ENCODE measurements at places on chromosomes 1 and 21. TPM values are rescaled to one million over a fixed set of nuclear protein-coding genes. Genes with fewer than 3 reads are reported as not detected.

Gene GJA5
- 37.3 TPM for total RNA-seq

Gene CHIA
- total RNA-seq = not detected

Gene USP16
- total RNA-seq = 45.6 TPM

Gene MRPL39
- total RNA-seq = 66.2 TPM

Gene CELA3B
- not detected for total RNA-seq

Gene RAB42
- 0.46 TPM for total RNA-seq

Gene IVL
- not detected for total RNA-seq

Gene C8B
- total RNA-seq = not detected

Gene GRIK3
- not detected for total RNA-seq

Gene SAMD13
- total RNA-seq = 9.6 TPM

DNA sequence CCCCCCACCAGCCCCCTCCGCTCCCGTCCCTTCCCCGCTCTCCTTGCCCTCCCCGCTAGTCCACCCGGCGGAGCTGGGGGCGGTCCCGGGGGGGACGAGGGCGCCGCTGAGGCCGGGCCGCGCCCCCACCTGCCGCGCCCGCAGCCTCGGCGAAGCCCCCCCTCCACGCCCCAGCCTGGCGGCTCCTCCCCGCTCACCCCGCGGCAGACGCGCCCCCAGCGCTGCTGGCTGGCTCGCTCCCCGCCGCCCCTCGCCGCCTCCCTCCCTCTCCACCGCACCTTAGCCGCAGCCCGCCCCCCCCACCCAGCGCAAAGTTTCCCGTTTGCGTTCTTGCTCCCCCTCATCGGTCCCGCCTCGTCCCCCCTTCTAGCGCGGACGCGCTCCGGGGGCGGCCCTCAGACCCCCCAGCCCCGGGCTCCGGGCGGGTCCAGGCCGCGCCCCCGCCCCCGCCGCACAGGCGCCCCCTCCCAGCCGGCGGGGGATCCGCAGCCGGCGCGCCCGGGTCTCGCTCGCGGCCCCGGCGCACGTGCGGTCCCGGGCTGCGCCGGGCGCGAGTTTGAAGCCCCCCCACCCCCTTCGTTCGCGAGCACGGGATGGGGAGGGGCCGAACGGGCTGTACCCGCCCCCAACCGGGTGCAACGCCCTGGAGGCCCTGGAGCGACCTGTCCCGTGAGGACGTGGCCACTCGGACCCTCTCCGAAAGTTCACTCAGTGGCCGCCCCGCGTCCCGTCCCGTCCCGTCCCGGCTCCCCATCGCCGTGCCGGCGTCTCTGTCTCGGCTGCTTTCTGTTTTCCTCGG is 623 bp downstream of the PTPRF start:
- DNase-seq = no peak

- no peak for DNase-seq
Measured at GRCh38 chr1:145806844-145807243, 17.1 kb downstream of the RNF115 start.

GRCh38 chr1:55457874-55458273 is 242.7 kb upstream of the USP24 start:
- no peak for DNase-seq

- DNase-seq = no peak
Measured at GRCh38 chr1:221743416-221744208, 1.7 kb upstream of the DUSP10 start.

DNA sequence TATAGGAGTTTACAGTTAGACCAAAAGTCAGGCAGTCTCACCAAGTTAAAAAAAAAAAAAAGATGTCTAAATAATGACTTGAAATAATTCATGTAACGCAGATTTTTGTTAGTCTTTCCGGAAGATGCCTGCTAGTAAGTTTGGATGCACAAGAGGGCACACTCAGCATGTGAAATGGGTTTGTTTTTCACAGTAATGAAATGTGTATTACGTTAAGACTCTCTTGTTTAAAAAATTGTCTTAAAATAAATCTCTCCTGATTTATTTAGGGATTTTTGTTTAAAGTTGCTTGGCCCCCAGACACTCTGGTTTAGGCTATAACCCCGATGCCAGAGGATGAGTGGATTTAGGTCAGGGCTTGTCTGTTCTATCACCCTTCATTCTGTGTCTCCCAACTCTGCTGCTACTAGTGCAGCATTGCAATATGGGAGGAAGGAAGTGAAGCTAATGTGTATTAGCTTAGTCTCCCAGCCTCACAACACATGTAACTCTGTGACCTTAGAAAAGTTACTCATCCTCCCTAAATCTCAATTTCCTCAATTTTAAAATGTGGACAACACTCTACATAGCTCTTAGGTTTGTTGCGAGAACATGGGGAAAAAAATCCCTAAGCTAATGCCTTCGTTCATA is 25.7 kb downstream of the CTH start:
- no peak for DNase-seq

DNA sequence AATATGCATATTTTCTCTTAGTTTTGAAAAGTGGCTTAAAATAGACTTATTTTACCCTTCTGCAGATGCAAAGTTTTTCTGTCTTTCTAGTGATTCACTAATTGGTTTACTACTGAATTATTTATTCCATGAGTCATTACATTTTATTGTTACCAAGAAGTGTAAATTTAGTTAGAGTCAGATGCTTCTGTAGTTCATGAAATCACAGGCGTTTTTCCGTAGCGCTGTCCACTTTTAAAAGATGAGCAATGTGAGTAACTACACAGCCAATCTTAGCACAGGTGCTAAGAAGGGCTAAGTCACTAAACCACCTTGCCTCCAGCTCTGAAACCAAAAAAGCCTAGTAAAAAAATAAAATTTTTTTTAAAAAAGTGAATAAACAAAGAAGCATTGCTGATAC is 24.7 kb downstream of the RGS13 start:
- no peak for DNase-seq

DNA sequence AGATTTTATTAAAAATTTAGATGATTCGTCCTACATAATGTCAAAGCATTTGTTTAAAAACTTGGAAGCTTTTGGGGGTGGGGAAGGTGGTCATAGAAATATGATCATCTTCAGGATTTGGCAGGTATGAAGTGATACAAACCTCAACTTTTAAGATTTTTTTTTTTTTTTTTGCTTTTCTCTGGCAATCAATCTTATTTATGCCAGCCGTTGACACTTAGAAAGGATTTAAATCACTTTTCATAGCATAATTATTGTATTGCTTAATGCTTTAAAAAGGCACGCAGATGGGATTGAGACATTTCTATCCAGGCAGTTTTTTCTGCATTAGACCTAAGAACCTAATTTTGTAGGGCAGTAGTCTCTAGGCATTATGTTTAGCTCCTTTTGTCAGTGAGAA is 19.7 kb downstream of the MRPS6 start:
- DNase-seq = no peak

GRCh38 chr21:38628349-38628748 is 130.1 kb upstream of the ERG start:
- DNase-seq = no peak

GRCh38 chr1:67952071-67952470 is 98.4 kb downstream of the DIRAS3 start:
- DNase-seq = no peak

DNA sequence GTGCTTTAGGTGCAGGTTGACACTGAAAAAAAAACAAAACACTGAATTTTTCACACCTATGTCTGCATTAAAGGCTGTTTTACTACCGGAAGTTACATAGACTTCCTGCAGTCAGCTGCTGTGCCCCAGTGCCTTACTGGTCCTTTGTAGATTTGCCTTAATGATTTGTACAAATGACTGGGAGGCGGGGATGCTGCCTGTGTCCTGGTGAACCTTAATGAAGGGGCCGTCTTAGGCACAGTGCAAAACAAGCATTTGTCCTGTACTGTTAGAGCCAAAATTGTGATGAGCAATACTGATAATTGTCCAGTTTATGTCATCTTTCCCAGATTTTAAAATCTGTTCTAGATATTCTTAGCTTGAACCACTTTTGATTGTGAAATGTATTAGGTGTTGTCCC is 90.9 kb upstream of the PGD start:
- DNase-seq = no peak

DNA sequence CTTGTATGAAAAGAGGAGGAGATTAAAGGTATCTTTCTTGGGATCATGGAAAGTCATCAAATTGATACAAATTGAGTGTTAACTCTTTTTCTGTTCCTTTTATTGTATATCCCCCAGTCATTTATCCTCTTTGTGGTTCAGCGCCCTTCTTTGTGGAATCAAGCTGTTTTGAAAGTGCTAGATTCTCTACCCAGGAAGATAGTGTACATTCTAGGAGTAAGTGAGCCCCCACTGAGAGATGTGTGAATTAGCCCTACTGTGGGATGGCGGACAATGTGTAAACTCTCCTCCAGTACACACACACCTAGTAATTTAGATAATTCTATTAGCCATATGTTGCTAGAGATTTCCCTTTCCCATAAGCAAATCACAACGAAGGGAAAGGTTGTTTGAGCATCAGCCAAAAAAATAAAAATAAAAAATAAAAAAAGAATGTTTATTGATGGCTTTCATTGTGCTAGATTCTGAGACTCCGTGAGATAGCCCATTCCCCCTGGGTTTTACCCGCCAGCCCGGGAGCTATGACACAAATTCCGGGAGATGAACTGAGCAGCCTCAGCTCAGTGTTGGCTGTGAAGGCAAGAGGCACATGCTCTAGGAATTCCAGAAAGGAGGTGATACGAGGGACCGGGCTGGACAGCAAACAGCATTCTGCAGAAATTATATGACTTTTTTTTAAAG is 378.4 kb upstream of the RUNX1 start:
- DNase-seq = no peak

- peak; percentile 79 for DNase-seq
Measured at GRCh38 chr1:205301205-205301821, 20.2 kb downstream of the NUAK2 start.

DNA sequence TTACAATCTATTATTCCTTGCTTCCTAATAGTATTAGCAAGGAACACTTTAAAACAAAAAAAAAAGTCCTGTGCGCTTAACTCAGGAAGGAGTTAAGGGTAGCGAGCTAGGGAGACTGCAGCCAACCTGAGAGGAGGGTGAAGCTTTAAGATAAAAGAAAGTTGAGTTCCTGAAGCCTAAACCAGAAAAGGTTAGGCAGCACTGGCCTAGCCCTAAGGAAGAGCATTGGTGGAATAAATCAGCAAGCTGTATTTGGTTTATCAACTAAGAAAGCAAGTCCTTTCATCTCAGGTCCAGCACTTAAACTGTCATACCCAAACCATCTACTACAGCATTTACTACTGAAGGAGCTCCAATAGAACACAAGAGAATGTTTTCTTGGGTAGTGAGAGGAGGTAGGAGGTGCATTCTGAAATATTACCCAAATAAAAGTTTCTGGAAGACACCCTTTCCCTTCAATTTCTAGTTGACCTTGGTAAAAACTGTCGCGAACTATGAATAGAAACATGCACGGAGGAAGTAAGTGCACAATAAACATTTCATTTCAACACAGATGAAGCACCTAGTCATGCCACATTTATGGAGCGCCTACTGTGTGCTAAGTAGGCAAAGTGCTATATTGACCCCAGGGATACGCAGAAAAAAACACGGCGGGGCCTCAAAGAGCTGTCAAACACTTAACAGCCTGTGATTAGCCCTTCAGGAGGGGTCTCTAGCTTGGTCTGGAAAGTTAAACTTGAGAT is 1.3 kb downstream of the GLRX2 start:
- no peak for DNase-seq

GRCh38 chr1:165539908-165540307 is 3.9 kb upstream of the LRRC52 start:
- no peak for DNase-seq

- DNase-seq = no peak
Measured at GRCh38 chr1:76950306-76950705, 83.0 kb downstream of the ST6GALNAC5 start.

DNA sequence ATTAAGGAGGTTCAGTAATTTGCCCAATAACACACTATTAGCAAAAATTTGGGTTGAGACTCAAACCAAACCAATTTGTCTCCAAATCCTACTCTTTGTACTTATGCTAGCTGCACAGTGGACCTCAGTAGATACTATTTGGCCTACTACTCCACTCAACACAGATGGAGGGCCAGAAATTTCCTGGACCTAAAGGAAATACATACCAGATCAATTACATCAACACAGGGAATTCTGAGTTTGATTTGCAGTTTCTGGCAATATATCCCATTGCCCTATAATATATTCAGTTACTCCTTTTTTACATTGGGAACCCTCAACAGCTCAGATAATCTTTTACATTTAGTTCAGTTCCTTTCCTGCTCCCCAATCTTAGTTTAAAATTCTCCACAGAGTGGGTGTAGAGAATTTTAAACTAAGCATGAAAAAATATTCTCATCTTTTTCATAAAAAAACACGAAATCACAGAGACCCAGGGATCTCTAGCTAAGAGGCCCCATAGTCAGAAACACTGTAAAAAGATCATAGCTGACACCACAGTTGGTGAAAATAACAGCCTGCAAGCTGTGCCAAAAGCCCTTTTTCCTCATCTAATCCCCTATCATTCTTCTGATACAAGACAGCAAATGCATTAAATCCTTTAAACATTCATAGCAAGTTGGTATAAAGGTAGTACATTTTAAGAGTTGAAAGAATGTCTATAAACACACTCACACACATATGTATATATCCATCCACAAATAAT is 317.7 kb upstream of the ESRRG start:
- DNase-seq = no peak

DNA sequence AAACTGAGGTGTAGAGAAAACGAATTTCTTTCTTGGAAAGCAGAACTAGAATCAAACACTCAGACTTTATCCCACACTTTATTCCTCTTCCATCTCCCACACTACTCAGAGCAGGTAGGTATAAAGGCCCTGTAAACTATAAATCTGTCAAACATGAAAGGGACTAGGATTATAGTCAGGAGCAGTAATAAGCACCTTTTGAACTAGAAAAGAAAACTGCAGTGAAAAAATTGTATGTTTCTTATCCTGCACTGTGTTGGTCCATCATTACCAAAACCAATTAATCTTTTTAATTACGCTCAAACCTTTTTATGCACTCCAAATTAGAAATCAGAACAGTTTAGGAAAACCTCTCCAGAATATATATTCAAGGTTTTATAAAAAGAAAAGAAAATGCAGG is 47.6 kb downstream of the LPAR3 start:
- DNase-seq = no peak

DNA sequence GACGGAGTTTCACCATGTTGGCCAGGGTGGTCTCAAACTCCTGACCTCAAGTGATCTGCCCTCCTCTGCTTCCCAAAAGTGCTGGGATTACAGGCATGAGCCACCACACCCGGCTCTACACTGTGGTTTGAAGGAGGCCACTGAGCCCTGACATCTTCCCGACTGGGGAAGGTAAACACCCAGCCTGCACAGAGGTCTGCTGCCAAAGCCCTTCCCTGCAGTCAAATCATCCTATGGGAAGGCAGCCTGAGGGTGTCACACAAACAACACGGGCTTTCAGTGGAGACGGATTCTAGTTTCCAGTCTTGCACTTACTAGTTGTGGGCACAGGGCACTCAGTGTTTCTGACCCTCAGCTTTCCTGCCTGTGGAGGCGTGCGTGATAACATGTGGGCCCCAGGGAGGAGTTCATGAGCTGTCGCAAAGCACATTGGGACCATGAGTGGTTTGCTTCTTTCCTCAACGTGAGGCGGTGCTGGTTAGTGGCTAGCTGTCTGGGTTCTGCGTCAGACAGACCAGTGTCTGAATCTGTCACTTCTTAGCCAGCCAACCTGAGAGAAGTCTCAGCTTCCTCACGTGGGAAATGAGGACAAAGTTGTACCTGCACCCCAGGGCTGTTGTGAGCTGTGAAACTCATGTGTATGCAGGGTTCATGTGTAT is 21.5 kb upstream of the OPRD1 start:
- DNase-seq = no peak
